ENCODE measurements at places on chromosomes 7 and 10.

- no peak for DNase-seq
Observed at GRCh38 chr10:48536156-48536500, 68.7 kb downstream of the ARHGAP22 start.

GRCh38 chr10:110337906-110338305, 33.2 kb upstream of the SMNDC1 start:
- no peak for DNase-seq

- DNase-seq = peak; percentile 74
Observed at GRCh38 chr10:79390551-79391229, 43.4 kb downstream of the PPIF start.

DNA sequence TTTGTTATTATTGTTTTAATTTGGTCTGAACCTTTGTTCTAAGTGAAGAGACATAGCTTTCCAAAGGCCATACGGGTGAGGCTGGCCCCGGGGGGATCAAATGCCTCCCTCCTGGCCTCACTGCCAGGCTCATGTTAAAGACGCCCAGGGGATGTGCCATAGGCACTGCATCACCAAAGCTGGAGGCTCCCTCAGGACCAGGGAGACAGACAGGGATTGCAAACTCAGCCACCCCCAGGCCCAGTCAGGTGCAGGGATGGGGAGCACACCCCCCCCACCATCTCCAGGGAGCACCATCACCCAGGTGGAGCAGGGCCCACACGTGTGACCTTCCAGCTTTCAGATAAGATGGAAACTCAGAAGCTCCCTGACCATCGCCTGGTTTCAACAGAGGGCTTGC, 96.0 kb upstream of the DNAAF5 start:
- no peak for DNase-seq

DNA sequence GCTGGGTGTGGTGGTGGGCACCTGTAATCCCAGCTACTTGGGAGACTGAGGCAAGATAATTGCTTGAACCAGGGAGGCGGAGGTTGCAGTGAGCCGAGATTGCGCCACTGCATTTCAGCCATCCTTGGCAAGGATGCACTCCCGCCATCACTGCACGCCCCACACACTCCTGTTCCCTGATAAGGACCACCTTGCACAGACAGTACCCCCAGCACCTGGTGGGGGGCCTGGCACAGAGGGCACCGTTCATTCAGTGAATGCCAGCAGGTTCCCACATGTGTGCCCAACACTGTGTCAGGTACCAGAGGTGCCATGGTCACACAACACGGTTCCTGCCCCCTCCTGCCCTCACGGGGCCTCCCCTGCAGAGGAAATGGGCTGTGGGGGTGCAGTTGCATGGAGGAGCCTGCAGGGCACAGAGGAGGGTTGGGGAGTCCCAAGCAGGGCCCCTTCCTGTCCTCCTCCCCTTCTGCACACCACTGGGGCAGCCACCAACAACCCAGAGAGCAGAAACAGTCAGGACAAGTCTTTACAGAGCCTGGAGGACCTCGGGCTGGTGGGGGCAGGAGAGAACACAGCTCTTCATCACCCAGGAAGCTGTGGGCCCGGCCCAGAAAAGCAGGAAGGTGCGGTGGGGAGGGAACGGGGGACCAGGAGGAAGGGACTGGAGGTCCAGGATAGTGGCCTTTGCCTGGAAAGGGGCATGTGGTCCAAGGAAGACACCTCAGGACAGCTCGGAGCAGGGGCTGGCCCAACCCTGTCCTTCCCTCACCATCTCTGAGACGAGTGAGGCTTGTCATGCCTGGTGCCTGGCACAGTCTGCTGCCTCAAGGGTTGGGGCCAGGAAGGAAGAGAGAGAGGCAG, 7.1 kb downstream of the CRYGN start:
- no peak for DNase-seq

DNA sequence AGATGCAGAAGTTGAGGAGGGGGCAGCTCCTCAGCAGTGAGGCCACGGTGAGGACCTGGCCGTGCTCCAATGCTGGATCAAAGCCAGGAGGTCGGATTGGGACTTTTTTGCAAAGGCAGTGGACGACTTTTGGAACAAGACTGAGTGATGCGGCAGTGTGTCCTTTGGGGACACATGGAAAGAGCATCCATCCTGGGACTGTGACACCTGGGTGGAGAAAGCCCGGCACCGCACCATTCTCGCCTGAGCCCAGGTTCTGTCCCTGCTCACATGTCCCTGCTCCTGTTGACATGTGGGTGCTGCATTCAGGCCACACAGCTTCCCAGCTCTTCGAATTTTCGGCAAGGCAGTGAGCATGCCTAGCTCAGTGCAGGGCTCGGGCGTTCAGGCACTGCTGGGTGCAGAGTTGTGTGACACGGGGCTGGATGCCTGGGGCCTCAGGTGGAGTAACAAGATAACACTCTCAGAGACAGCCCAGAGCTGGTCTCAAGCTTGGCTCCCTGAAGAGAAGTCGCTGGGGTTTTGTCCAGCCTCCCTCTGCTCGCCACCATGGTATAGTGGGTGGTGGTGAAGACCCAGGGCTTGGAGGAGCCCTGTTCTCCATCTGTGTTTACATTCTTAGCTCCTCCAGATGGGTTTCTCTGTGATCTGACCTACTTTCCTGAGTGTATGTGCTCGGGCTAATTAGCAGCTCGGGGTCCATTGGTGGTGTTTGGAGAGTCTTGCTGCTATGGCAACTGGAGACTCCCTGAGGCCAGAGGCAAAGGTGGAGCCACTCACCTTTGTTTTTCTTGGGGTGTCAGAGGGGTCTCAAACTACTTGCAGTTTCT, 111.7 kb upstream of the BTBD16 start:
- no peak for DNase-seq

DNA sequence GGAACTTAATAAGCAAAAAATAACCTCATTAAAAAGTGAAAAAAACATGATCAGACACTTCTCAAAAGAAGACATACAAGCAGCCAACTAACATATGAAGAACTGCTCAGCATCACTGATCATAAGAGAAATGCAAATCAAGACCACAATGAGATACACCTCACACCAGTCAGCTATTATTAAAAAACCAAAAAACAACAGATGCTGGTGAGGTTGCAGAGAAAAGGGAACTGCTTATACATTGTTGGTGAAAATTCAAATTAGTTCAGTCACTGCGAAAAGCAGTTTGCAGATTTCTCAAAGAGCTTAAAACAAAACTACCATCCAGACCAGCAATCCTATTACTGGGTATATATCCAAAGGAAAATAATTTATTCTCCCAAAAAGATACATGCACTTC, 513.3 kb downstream of the MDFIC start:
- no peak for DNase-seq

- DNase-seq = no peak
Observed at GRCh38 chr7:117146059-117146458, 176.8 kb downstream of the WNT2 start.

DNA sequence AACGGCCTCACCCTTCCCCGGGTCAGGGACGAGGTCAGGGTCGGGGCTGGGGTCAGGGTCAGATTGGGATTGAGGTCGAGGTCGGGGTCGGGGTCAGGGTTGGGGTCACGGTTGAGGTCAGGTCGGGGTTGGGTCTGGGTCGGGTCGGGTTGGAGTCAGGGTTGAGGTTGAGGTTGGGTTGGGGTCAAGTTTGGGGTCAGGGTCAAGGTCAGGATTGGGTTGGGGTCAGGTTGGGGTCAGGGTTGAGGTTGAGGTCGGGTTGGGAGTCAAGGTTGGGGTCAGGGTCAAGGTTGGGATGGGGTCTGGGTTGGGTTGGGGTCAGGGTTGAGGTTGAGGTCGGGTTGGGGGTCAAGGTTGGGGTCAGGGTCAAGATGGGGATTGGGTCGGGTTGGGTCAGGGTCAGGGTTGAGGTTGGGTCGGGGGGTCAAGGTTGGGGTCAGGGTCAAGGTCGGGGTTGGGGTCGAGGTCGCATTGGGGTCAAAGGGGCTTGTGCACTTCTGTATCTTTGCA, 131.4 kb downstream of the VIPR2 start:
- no peak for DNase-seq

DNA sequence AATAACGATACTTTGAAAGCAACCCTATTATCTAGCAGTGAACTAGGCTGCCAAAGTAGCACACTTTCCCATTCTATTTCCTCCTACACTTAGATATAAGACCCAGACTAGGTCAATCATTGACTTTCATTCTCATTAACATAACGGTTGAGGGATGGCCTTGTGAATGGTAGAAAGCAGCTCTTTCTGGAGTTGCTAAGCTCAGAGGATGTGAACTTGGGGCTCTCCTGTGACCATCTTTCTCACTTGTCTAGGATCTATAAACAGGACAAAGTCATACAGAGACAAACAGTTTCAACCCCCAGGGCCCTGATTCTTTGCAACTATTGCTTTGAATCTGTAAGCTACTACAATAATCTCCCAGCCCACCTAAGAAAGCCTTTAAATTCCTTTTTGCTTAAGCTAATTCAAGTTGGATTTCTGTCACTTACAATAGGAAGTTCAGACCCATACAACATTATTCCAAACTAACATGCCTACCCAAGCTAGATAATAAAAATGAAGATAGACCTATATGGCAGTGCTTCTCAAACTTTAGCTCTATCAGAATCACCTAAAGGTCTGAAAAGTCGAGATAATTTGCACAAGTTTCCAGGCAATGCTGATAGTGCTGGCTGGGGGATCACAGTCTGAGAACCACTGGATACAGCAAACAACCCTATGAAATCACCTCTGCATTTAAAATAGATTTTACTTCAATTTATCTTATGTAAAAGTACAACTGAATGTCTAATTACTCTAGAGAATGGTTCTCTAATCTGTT, 16.7 kb downstream of the P4HA1 start:
- DNase-seq = no peak

DNA sequence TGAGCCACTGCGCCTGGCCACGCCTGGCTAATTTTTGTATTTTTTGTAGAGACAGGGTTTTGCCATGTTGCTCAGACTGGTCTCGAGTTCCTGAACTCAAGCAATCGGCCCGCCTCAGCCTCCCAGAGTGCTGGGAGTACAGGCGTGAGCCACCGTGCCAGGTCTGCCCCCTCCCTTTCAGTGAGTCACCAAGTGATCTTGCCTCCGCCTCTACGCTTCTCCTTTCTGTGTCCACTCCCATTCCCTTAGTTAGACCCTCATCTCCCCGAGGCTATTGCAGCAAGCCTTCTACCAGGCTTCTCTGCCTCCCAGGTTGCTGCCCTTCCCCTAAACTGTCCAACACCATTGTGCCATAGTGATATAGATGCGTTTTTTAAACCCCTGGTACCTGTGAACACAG, 32.9 kb downstream of the CDC123 start:
- DNase-seq = no peak

- DNase-seq = no peak
Observed at GRCh38 chr10:52706332-52707070, 66.1 kb downstream of the MBL2 start.

GRCh38 chr7:77216181-77216845, 16.7 kb upstream of the FGL2 start:
- DNase-seq = no peak

DNA sequence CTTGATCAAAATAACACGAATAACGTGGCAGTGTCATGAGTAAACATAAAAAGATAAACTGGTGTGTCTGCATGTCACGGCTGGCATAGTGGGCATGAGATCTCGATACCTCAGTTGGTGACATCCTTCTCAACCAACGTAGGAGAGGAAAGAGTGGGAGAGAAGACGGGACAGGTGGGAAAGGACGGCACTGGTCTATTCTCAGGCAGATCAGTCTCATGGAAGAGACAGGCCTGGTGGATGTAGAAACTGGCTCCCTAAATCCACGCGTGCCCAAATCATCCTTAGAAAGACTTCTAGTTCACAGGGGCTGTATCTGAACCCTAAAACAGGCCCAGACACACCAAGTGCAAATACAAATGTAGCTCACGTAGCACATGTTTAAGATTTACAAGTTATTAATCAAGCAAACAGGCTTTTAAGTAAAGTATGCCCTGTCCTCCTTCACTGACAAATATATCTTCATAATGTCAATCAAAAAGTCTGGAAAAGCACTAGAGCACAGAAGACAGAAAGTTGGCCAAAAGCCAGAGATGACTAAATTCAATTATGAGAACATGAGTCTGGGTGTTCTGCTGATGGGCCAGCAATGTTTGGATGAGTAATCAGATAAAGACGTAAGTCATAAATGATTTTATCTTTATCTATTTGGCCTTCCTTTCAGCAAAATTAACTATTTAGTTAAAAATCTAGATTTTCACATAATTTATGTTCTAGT, 56.3 kb downstream of the SFMBT2 start:
- DNase-seq = no peak

DNA sequence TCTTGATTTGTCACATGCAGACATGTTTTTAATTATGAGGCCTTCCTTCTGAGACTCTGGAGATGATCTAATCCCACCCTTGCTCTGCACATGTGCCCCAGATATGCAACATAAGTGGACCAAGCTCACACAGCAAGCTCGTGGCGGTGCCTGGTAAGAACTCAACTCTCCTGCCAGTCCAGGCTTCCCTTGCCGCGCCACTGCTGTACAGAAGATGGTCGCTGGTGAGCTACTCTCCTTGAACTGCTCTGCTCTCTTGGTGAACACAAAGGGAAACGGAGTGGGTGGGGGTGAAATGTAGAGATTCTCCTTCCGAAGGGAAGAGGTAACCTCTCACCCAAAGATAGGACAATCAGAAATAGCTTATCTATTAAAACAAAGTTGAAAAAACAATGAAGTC, 25.7 kb downstream of the MYOF start:
- DNase-seq = no peak

- no peak for DNase-seq
Observed at GRCh38 chr10:129951101-129951969, 12.7 kb downstream of the EBF3 start.

GRCh38 chr10:126935263-126935946, 30.2 kb downstream of the DOCK1 start:
- no peak for DNase-seq

GRCh38 chr7:93284908-93285307, 52.7 kb downstream of the VPS50 start:
- DNase-seq = no peak
